ENCODE measurements at places on chromosomes 2 and 18.

DNA sequence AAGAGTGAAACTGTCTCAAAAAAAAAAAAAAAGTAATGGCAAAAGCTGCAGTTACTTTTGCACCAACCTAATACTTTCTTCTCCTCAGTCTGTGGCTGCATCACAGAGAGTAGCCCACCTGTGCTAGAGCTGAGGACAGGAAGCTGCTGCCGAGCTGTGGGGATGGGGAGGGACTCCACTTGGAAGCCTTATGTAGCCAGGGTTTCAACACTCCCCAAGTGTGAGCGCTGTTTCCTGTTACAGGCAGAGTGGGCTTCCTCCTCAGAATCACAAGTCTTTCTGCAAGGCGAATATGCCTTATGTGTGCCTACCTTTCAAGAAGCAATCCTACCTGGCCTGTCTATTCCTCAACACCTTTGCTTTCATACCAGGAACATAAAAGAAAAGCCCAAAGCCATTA, 36.3 kb upstream of the CYP27C1 start:
- no peak for DNase-seq

DNA sequence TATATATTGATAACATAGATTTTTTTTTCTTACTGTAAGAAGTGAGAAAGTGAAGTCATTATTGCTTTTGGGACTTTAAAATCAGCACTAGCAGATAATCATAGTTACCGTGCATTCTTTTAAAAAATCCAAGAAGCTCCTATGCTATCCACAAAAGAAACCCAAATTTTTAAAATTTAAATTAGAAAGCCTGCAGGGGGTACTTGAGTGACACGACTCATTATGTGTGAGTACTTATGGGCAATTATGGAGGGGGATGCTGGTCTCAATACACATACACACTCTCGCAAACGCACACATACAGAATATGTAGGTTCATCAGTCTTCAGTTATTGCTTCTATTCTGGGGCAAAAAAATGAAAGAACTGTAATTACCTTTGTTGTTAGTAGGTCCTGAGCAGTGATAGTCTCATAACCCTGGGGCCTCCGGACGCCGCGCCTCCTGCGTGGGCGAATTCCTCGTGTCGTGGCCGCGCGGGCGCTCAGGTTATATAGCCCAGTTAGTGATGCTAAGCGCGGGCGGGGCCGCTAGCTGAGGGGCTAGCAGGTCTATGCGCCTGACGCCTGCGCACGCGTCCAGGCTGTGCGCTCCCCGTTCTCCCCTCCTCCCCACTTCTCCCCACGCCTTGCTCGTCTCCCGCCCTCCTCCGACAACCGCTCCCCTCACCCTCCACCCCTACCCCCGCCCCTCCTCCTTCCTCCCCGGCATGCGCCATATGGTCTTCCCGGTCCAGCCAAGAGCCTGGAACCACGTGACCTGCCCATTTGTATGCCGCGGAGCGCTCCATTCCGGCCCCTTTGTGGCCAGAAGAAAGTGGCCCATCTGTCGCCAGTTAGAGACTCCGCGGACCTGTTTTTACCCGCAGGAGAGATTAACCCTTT, at the start of gene NEUROD1:
Gene NEUROD1 (minus strand): TSS at position 463 of the 882 bp plus-strand sequence. CDS start 1,657 bp downstream, outside the sequence.
- DNase-seq: no peak

DNA sequence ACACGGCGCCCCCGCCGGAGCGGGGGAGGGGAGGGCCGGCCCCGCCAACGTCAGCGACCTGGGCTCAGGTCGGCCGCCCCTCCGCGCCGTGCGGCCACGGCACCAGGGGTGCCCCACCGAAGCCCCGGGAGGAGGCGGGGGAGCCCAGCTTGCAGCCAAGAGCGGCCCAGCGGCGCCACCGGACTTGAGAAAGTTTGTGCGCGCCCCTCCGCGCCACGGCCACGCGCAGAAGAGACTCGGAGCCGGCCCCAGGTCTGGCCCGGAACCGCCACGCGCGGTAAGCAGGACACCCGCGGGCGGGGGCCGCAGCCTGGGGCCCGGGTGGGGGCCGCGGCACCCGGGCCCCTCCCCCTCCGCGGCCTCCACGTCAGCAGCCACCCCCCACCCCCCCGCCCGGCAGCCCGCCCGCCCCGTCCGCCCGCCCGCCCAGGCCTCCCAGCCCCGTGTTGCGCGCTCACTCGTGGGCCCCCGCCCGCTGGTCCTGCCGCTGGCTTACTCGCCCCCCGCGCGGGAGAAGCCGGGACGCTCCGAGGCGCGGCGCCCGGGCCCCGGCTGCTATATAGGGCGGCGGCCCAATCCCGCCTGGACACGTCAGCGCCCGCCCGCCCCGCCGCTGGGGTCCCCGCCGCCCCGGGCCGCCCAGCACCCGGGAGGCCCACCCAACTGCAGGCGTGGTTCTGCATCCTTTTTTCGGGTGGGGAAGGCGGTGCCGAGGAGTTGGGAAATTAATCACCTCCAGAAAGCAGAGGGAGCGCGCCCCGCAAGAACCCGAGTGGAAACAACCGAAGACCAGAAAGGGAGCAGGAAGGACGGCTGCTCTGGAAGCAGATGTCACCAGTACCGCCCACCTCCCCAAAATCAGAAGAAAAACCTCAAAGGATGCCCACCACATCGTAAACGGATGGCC, 42.9 kb downstream of the HDLBP start:
- DNase-seq: peak; percentile 41

- no peak for DNase-seq
Observed at GRCh38 chr2:2992634-2993033, 385.0 kb downstream of the EIPR1 start.

DNA sequence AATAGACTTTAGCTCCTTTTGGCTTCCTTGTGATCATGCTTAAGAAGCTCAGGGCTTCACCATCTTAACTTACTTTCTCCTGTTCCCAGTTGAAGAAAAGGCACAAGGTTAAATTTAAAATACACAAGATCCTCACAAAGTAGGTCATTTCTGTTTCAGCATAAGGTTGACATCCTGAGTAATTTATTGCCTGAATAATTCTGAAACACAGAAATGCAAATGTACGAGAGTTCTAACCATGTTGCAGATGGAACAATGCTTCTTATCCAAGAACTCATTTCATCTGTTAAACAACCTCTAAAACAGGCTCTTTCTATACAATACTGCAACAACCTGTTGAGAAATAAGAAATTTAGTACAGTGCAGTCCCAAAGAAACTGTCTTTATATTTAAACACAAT, 395.2 kb downstream of the BCL11A start:
- no peak for DNase-seq

GRCh38 chr2:222796413-222797103, 64.3 kb upstream of the ACSL3 start:
- no peak for DNase-seq

GRCh38 chr18:71673498-71673897, 870.6 kb downstream of the CBLN2 start:
- no peak for DNase-seq

- DNase-seq: no peak
Observed at GRCh38 chr2:227503433-227504406, 31.8 kb downstream of the AGFG1 start.

- no peak for DNase-seq
Observed at GRCh38 chr18:66764230-66764629, 160.3 kb upstream of the CDH19 start.

DNA sequence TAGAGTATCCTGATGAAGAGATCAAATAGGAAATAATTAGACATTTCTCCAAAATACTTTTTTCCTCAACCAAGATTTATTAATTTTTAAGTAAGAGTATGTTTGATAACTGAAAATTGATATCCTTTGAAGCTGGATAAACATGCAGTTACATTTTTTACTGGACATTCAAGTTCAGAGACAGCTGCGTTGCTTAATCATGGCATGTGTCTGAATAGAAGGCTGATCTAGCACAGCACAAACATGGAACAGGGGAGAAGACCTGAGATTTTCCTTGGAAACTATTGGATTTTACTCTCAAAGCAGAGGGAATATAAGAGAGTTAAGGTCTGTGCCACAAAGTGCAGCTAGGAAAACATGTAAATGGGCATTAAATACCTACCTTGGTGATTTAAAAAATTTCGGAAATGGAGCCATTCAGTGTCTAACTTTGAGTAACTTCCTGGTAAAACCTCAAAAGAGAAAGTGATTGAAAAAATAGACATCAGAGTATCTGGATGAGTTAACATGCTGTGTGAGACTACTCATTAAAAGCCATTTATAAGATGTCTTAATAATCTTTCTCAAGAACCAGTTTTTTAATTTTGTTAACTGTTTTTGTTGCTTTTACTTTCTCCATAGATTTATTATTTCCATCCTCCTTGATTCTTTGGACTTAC, 31.8 kb downstream of the CRIM1 start:
- no peak for DNase-seq

- DNase-seq: no peak
Observed at GRCh38 chr2:100677611-100678185, 114.9 kb downstream of the PDCL3 start.

GRCh38 chr18:77815666-77816338, 566.2 kb downstream of the GALR1 start:
- no peak for DNase-seq

DNA sequence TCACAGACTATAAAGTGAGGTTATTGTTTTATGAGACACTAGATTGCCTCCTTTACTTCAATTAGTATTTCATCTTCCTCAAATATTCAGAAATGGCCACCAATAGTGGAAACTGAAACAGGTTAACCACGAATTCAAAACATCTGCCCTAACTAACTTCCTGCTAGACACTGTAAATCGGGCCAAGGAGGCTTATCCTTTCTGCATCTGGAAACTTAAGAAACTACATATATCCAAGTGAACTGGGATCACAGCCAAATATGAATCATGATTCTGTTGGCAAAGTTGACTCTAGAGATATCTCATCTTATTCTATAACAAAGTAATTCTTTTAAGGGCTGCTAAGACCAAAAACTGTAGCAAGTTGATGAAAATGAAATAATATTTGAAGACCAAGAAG, 136.6 kb upstream of the ZC3H15 start:
- DNase-seq: no peak

GRCh38 chr18:43265465-43265864, 11.8 kb downstream of the SYT4 start:
- no peak for DNase-seq

GRCh38 chr2:188416367-188416766, 124.7 kb downstream of the GULP1 start:
- no peak for DNase-seq

GRCh38 chr2:160735696-160736095, 242.1 kb upstream of the RBMS1 start:
- DNase-seq: no peak

DNA sequence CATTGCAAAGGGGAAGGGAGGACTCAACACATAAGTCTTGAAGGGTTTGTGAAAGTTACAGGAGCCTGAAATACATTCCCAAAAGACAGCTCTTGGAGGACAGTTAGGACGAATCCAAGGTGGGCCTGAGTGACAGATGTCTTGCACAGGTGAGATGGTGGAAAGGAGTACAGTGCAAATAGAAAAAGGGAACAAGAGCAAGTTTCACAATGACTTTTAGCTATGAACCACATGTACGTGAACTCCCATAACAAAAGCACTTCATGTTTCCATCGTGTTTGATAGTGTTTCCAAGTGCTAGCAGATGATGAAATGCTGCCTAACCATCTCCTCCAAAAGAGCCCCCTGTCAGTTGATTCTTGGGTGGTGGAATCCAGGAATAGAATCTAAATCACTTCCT, 1.8 kb downstream of the IL18RAP start:
- DNase-seq: no peak

GRCh38 chr2:218081695-218082094, 12.6 kb downstream of the RUFY4 start:
- no peak for DNase-seq

DNA sequence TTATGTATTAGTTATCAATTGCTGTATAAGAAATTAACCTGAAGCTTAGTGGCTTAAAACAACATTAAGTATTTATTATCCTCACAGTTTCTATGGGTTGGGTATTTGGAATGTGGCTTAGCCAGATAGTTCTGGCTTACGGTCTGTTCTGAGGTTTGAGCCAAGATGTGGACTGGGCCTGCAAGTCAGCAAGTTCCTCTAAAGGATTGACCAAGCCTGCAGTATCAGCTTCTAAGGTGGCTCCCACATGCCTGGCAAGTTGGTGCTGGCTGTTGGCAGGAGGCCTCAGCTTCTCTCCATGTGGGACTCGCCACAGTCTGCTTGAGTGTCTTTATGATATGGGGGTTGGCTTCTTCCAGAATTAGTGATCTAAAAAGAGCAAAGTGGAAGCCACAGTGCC, 45.0 kb upstream of the TCF4 start:
- DNase-seq: no peak

- DNase-seq: no peak
Observed at GRCh38 chr2:232486558-232487384, 863 bp downstream of the ECEL1 start.

- no peak for DNase-seq
Observed at GRCh38 chr2:42659609-42660008, 91.2 kb downstream of the MTA3 start.

DNA sequence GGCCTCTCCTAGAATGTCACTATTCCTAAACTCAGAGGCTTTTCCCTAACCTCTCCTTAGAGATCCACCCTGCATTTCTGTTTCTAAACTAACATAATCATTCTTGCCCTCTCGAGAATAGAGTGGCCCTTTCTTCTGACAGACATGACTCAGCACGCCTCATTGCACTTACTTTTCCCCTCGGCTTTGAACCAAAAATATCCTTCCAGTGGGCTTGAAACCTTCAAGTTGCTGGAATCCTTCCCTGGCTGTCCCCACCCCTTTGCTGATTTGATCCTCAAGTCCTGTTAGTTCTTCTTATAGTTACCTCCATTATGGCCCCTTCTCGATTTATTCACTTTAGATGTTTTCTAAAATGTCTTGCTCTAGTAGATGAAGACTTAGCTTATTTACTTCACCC, 158.0 kb downstream of the LTBP1 start:
- DNase-seq: no peak

- no peak for DNase-seq
Observed at GRCh38 chr2:227824711-227825110, 11.1 kb downstream of the CCL20 start.

- DNase-seq: no peak
Observed at GRCh38 chr2:228065686-228066085, 115.8 kb downstream of the SPHKAP start.

GRCh38 chr18:29648891-29649290, 1393.7 kb downstream of the DSC3 start:
- no peak for DNase-seq

DNA sequence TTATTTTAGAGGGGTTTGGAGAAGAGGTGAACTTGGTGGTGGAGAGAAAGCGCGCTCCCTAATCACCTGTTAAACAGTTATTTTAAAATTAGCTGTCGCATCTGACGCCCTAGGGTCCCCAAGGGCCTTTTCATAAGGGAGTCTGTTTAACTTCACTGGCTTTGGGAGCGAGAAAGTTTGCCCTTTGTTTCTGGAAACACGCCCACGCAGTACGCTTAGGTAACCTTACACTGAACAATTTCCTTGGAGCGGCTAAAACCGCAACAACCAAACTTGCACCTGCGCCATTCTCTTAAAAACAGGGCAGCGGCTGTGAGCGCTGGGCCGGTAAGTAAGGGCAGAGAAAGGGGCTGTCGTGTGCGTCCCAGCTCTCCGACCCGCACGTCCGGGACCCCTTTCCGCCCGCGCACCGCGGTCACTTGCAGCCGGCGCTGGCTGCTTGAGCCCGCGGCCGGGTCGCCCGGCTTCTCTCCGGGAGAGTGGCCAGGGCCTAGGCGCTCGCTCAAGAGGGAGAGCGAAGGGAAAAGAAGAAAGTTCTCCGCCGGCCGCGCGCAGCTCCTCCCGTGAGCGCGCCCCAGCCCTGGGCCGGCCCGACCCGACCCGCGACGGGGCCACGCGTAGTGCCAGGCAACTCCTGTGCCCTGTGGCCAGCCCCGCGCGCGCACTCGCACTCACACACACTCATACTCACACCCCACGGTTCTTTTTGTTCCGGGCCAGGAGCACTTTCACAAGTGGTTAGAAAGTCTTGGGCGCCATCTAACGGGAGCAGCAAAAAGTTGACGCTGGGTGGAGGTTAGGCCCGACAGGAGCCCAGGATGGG, 19.2 kb downstream of the POU3F3 start:
- DNase-seq: peak; percentile 64

GRCh38 chr18:35005963-35006577, 35.1 kb upstream of the MAPRE2 start:
- no peak for DNase-seq
